GOT3 (cell line): ENCODE measurements at places on chromosomes 1 and 21.
A peak's percentile ranks its signal among the peaks of the same experiment; 100 is the strongest.

GRCh38 chr1:41856944-41857285 lies 61.8 kb downstream of the HIVEP3 start:
- DNase-seq, result no peak

DNA sequence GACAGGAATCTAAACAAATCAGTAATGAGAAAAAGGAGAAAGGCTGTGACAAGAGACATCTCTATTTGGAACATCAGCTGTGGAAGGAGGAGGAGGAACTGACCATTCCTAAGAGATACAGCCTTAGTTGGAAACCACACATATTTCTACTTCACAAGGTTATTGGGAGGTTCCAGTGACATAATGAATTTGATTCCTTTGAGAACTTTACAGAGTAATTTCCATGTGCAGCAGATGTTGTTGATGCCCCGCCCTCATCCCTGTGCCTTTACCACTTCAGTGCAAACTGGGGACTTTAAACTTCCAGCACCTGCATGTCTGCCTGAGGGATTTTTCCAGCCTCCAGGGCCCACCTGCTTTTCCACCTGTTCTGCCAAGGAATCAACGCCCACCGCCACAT lies 9.3 kb upstream of the ST6GALNAC5 start:
- DNase-seq, result no peak

DNA sequence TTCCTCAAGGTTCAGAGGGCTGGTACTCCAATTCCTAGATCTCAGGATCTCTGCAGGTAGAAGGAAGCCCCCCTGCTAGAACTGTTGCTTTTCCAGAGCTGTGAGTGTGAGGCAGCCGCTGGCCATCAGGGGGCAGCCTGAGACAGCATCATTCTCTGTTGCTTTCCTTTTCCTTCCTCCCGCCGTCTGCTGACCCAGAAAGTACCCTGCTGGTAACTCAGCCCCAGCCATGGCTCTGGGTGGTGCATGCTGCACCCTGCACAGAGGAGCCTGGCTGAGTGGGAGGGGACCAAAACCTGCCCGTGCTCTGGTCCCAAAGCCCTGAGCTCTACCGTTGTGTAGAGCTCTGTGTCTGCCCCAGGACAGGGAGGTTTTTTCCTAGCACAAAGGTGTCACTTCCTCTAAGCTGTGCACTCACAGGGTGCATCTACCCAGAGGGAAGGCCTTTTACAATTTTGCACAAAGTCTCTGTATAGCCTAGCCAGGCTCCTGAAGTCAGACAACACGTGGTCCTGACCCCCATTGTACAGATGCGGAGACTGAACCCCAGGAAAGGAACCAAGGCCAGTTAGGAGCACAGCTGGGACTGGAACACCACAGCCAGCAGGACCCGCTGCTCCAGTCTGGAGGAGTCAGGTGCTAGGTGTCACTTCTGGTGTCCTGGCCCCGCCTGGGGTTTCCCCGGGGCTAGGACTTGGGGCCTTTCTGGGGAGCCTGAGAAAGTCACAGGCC lies 5.6 kb upstream of the FAM131C start:
- DNase-seq, result peak; percentile 51

DNA sequence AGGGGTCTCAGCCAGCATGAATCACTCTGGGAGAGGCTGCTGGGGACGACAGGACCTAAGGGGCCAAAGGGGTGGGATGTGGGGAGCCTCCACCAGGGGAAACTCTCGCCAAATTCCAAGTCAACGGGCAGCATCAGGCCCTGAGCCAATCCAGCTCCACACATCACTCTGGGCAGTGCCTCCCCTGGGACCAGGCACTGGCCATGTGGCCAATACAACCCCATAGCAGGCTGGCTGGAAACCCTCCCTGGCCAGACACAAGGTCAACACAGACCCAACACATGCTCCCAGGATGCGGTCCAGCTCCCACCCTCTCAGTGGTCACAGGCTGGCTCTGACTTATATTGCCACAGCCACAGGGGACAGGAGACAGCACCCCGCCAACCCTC lies 60.0 kb downstream of the MEGF6 start:
- no peak for DNase-seq

- no peak for DNase-seq
Measured at GRCh38 chr1:229238674-229239415, 32.1 kb upstream of the RAB4A start.

DNA sequence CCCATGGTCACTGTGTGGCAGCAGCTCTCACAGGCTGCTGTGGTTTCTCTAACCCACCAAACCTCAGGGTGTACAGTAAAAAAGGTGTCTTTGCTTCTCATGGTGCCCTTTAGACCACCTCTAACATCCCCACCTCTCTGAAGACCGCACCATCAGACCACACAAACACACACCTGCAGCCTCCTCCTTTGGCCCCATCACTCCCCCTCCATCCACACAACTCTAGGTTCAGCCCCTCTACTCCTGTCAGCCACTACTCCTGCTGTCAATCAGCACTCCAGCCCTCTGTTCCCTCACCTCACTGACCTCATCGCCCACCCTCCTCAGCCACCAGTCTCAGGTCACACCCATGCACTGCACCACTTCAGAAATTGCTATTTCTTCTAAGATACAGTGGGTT lies 7.5 kb downstream of the ZNF692 start:
- DNase-seq, result no peak

DNA sequence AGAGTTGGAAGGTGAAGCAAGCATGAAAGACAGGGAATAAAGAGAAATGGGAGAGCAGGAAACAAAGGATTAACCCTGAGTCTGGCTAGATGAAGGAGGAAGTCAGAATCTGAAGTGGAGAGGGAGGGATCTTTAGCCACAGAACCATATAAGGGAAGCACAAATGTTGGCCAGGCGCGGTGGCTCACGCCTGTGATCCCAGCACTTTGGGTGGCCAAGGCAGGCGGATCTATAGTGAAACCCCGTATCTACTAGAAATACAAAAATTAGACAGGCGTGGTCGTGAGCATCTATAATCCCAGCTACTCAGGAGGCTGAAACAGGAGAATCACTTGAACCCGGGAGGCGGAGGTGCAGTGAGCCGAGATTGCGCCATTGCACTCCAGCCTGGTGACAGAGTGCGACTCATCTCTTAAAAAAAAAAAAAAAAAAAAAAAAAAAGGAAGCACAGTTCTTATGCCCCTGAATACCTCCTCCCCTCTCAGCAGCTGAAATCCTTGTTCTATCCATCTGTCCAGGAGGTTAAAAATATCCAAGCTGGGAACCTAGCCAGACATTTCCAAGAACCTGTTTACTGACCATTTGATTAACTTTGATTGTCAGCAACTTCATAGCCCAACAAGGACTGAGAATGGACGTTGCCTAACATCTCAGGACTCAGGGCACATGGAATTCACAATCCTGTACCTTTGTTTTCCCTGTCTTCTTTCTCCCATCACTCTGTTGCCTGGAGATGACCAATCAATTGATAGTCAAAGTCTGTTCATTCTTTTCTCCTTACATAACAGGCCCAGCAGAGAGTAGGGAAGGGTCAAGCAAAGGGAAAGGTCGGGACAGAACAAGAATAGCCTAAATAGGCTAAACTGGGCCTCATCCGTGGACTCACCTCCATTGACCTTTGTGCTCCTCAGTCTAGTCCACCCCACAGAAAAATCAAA lies 10.6 kb downstream of the TXNIP start:
- no peak for DNase-seq

- no peak for DNase-seq
Measured at GRCh38 chr1:46427541-46427940, 33.4 kb downstream of the FAAH start.

- DNase-seq, result no peak
Measured at GRCh38 chr1:110873856-110874255, 908 bp downstream of the CD53 start.

- no peak for DNase-seq
Measured at GRCh38 chr1:202133001-202133400, 10.3 kb downstream of the GPR37L1 start.
